ENCODE measurements at places on chromosomes 1 and 21.

DNA sequence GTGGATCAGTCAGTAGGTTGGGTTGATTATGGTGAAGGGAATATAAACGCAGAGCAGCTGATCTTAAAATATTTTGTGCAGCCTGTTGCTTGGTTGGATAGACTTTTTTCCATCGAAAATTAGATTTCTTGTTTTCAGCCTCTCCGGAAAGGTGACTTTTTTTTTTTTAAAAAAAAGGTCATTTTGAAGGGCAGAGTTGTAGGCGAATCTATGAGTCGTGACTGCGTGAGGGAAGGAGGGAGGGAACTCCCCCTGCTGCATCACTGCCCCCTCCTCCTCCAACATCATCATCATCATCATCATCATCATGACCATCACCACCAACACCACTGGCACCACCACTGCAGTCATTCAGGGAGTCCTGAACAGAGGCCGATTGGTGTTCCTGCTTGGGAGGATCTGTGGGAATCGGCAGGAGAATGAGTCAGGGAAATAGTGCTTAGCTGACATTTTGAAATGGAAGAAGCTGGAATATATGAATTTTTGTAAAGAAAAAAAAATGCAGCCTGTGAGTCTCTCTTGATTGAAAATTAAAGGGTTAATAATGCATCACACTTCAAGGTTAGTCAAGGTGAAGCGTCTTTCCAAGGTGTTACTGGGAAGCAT is 1.2 kb downstream of the ATP1B1 start:
- DNase-seq: no peak

- DNase-seq: no peak
Observed at GRCh38 chr1:4346131-4346530, 308.3 kb upstream of the AJAP1 start.

DNA sequence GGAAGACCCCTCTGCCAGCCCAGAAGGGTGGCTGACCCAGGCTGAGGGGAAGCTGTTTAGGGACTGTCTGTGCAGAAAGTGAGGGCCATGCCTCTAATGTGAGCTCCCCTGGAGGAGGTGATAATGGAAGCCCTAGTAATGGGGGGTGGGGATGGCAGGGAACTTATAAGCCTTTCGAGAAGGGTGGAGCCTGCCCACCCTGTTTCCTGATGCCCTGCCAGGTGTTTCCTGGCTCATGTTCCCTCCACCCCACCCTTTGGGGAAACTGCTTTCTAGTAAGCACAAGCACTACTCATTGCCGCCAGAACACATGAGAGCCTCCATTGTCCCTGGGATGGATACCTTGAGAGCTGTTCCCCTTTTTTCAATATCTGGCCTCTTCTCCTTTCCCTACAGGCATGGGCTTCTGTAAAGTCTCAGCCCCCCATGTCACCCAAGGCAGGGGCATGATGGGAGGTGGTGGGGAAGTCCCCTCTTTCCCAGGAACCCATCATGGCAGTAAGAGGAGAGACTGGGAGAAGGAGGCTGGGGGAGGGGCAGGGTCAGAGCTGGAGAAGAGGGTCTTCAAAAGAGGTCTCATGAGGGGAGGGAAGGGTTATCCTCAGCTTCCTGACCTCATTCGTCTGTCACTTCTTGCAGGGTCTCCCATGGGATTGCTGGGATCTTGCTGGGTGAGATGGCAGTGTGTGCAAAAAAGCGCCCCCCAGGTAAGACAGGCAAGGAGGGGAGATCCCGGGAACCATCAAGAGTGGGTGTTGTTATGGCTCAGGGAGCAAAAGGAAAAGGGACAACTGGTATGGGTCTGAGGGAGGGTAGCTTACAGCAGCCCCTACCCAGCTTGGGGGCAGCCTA is 2.4 kb downstream of the ATP8B2 start:
- no peak for DNase-seq

- no peak for DNase-seq
Observed at GRCh38 chr1:89863165-89863830, 42.5 kb downstream of the LRRC8D start.

DNA sequence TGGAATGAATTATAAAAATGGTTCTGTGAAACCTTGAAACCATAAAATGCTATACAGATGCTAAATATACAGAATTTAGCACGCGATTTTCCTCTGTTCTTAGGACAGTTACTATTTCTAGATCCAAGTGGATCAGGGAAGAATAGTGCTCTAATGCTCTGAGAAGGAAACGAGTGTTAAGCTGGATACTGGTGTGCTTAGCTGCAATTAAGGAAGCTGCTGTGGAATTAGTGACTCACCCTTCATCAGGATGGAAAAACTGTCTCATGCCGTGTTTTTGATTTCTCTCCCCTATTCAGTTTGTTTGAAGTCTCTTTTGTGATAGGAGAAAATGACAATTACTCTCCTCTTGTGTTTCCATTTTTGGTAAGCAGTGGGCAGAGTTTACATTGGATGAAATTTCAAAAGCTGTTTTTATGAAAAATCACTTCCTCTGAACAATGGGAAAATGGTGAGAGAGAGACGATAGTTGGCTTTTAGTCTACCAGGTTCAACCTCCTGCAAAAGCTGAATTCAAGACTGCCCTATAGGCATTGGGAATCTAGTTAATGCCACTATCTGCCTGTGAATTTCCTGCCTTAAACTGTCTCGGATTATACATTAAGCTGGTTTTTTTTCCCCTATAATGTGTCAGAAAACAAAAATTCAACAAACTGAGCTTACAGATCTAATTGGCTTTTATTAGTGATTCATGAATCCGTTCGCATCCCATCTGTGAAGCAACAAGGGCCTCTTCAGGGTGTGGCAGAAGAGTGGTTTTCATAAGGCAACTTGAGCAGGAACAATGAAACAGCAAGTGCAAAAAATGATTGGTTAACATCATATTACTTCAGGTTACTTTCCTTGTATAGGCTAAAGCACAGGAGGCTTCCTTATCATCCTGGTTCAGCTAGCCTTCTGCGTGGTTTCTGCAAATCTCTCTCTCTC is 179.8 kb downstream of the ST6GALNAC3 start:
- no peak for DNase-seq

- no peak for DNase-seq
Observed at GRCh38 chr1:24190983-24191461, 3.9 kb upstream of the IFNLR1 start.

DNA sequence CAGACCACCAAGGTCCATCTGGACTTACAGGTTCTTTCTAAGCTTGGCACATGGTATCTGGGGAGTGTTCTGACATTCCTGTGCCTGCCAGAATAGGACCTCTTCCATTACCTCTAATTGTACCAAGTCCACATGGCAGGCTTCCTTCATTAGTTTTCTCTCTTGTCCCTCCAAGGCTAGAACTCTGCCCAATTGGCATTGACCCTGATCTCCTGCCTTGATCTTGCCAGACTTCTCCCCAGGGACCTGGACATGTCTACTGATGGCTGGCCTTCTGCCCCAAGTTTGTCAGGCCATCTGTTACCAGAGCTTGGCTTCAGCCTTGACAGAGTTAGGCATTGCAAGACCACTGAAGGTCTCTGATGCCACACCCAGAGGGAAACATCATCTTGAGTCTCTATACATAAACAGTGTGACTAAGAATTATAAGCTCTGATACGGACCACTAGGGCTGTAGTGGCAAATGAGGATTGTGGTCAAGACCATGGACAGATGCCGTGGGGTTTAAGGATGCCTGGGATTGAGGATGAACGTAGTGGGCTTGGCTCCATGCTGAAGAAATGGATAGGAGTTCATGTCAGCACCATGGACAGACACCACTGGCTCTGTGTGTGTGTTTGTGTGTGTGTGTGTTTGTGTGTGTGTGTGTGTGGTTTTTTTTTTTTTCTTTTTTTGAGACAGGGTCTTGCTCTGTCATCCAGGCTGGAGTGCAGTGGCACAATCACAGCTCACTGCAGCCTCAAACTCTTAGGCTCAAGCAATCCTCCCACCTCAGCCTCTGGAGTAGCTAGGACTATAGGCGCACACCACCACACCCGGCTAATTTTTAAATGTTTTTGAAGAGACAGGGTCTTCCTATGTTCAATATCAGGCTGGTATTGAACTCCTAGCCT is 19.5 kb upstream of the PSMB2 start:
- no peak for DNase-seq

- DNase-seq: no peak
Observed at GRCh38 chr1:27331426-27331825, 9.5 kb downstream of the TMEM222 start.

GRCh38 chr21:33268393-33268736 is 2.2 kb downstream of the IL10RB start:
- DNase-seq: no peak

- DNase-seq: no peak
Observed at GRCh38 chr1:59695252-59695651, 119.5 kb upstream of the HOOK1 start.

- DNase-seq: no peak
Observed at GRCh38 chr1:189681252-189681919, 796.3 kb downstream of the BRINP3 start.

GRCh38 chr1:31661856-31662255 is 17.2 kb upstream of the PEF1 start:
- no peak for DNase-seq

Measured in frontal cortex (tissue), 4 donors.